ENCODE measurements at places on chromosomes 5 and 9.
A peak's percentile ranks its signal among the peaks of the same experiment; 100 is the strongest.

- peak; percentile 93 for DNase-seq
These were observed at the start of gene AIF1L for GRCh38 chr9:131096269-131097125. Gene AIF1L, plus strand, starts transcription at chr9:131096531. Its CDS starts 99 bp downstream, at chr9:131096630.

DNA sequence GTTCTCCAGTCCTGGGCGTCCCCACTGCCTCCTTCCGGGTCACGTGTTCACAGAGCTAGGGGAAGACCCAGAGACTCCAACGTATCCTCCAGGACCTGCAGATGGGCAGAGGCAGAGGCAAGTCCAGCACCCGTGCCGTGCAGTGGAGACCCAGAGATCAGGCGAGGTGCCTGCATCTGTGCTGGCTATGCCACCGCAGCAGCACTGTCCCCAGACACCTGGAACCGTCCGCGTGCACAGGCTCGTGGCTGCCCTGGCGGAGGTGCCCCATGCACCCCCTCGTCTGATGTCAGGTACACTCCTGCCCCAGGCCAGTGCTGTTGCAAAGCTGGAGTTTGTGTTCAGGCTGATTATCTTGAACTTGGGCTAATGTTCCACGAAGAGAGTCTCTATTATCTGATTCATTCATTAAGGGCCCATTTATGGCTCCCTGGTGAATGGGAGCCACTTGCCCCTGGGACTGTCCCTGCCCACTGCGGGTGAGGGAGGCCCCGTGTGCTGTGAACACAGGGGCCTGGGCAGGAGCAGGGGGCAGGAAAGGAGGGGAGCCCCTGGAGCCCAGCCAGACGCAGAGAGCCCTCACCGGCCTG lies 13.7 kb downstream of the IRX4 start:
- DNase-seq, result no peak

GRCh38 chr9:83714329-83714728 lies 6.6 kb upstream of the UBQLN1 start:
- DNase-seq, result no peak

DNA sequence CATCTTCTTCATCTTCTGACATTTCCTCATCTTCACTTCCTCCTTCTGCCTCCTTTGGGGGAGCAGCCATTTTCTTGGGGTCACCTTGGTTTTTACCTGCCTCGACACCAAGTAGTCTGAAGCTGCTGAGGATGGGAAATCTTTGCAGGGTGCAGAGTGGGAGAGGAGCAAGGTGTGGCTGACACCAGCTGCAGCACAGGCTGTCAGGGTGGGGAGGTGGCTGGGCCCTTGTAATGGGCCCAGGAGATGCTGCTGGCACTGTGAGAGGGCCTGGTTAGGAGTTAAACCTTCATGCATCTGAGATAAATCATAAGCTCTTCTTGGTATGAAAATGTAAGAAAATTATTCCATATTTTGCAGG lies 7.7 kb downstream of the RABL6 start:
- no peak for DNase-seq

GRCh38 chr5:178246624-178247279 lies 14.2 kb upstream of the PHYKPL start:
- no peak for DNase-seq

All from SK-N-SH (cell line).